Left hindlimb (tissue), 1 donor: ENCODE measurements at places on chromosomes 5 and 9.

- DNase-seq = no peak
Observed at GRCh38 chr9:13053504-13053903, 226.0 kb downstream of the MPDZ start.

GRCh38 chr9:89053301-89053700, 62.0 kb downstream of the S1PR3 start:
- no peak for DNase-seq

DNA sequence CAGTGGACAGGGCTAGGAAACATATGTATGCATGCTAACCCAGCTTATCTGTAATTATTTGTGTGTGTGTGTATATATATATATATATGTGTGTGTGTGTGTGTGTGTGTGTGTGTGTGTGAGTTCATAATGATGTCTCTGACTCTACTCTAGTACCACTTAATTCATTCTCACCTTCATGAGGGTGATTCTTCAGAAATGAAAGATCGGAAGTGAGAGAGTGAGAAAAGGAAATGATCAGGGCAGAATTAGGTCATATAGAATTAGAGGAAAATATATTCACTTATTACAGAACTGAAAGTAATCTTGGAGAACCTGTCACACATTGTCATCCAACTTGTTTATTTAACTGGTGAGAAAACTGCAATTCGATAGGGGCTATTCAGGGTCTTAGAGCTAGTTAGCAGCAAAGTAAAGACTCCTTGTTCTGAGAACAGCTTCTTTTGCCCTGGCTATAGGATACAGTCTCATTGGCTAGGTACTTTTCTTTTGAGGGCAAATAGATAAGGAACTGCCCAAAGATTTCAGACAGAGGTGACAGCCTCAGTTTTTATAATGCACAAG, 58.8 kb downstream of the C9orf153 start:
- DNase-seq = no peak

DNA sequence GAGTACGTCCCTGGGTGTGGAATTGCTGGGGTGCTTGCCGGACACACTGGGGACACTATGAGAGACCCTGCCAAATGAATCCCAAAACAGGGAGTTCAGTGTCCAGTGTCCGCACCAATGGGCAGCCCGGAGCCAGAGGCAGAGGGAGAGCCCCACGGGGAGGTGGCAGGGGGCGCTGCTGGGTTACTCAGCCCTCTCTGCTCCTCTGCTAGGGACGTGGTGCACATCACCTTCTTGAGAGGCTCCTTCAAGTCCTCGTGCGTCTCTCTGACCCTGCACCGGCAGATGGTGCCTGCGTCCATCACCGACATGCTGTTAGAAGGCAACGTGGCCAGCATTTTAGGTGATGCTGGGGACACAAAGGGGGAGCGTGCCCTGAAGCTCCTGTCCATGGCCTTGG, 20.8 kb downstream of the STKLD1 start:
- DNase-seq = no peak

DNA sequence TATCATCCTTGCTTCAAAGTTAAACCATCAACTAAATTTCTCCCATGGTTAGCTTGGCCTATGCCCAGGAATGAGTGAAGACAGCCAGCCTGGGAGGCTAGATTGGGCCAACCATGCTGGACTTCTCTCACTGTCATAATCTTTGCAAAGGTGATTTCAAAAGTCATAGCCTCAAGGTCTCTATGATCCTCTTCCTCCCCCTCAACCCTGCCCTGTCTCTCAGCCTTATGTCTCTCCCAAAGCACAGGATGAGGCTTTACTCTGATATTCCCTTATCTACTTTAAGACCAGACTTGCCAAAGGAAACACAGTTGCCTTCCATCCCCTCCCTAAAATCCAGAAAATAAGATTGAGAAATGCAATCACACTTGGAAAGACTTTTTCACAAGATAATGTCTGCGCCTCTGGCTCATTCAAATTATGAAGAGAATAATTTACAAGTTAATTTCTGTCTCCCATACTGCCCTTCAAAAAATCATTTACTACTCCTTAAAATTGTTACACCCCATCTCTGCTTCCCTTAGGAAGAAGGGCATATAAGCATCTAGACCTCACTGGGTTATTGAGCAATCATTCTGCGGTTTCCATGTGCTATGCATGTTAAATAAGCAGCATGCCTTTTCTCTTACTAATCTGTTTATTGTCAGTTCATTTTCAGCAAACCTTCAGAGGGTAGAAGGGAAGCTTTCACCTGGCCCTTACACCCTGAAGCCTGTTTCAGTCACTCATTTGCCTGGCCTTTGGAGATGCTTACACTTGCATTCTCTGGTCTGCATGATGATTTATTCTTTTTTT, 113.8 kb upstream of the ANKRD55 start:
- DNase-seq = no peak

GRCh38 chr5:9166202-9167112, 379.4 kb downstream of the SEMA5A start:
- DNase-seq = no peak

DNA sequence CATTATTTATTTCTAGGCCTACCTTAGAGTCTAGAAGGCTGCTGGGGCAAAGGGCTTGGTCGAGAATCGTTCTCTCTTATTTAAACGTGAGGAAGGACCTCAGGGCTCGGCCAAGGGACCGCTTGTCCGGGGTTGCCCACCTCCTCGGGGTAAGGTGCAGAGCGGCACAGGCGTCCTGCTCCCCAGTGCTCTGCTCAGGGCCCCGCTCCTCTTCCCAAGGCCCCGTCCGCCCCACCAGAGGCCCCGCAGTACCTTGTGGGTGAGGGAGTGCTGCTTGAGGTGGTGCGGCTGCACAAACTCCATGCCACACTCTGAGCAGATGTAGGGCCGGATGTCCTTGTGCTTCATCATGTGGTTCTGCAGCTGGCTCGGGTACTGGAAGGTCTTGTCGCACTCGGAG, 47.3 kb downstream of the ZNF366 start:
- DNase-seq = no peak

DNA sequence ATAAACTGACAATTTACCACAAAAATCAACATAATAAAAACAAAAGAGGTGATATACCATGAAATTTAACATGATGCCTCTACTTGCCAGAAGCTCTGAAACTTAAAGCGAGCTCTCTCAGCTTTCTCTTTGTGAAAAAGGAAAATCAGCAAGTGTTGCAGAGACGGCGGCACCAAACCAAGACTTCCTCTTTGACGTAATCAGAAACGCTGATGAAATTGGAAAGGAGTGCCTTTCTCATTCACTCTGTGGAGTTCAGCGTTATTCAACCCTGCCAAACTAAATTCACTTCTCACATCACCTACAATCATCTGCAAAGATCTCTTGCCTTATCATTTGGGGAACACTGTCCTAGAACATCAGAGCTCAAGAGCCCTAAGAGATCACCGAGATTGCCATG, 32.2 kb downstream of the ANXA6 start:
- no peak for DNase-seq

DNA sequence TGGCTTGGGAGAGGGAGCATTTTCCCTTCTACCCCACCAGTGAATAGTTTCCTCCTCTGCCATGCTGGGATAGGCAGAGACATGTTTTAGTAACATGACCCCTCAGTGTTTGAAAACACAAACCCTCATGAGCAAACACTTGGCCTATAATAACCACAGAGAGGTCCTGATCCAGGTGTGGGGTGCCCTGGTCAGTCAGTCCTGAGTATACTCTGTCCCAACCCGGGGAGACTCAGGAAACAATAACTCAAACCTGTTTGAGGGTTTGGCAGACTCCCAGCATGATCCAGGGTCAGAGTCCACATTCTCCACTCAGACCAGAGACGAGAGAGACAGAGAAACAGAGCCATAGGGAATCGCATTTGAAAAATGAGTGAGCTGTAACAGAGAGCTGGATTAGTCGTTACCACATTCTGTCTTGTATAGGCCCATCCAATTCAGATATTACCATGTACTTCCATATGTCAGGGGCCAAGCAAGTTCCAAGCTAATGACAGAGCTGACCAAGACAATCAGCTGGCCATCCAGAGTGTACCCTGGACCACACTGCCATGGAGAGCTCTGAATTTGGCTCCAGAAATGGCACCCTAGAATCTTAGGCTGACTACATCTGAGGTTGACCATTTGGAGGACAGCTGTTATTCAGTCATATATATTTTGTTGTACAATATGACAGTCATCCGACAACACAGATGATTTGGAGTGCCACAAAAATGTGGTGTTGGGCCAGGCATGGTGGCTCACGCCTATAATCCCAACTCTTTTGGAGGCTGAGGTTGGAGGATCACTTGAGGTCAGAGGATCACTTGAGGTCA, 4.2 kb upstream of the CA9 start:
- no peak for DNase-seq

GRCh38 chr5:75640395-75640794, 29.1 kb downstream of the ANKDD1B start:
- DNase-seq = no peak

DNA sequence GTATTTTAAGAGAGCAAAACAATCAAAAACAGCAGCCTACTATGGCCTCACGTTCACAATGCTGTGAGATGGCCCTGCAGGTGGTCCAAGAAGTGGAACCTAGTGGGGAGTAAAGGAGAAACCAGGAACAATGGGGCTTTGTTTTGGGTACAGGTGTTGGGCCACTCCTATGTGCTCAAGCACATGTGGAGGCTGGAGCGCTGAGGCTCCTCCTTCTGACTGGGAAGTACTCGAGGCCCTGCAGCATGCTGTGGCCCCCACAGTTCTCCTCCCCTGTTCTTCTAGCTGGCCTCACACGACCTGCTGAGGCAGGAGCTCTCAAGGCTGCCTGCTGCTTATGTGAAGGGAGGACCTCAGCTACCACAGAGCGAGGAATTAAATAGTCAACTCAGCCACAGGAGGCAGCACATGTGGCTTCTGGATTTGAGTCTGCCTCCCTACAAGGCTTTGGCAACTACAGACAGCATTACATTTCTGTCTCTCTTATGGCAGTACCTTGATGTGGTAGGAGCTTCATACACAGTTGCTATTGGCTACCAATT, 482.3 kb downstream of the SPOCK1 start:
- no peak for DNase-seq
